ENCODE measurements at places on chromosomes 7 and 10.

- DNase-seq: no peak
Observed at GRCh38 chr7:150345012-150345411, 3.6 kb upstream of the RARRES2 start.

DNA sequence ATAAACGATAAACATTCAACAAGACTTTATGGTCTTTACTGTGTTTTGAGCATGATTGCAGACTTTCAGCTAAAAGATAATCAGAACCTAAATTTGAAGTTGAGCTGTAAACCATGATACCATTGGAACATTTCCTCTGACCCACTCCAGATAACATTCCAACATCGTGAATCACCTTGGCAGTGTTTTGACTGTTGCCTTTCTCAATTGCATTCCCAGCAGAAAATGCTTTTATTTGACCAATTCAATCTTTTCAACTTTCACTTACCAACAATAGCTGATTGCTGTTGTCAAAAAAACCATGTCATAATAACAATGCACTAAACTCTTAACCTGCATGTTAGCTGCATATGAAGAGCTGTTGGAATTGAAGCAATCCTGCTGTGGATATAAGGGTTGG, 165.5 kb downstream of the MDFIC start:
- DNase-seq: peak; percentile 29

GRCh38 chr7:80517282-80517747, 5.5 kb upstream of the GNAT3 start:
- DNase-seq: no peak

- no peak for DNase-seq
Observed at GRCh38 chr7:28407651-28408050, 4.7 kb upstream of the CREB5 start.

DNA sequence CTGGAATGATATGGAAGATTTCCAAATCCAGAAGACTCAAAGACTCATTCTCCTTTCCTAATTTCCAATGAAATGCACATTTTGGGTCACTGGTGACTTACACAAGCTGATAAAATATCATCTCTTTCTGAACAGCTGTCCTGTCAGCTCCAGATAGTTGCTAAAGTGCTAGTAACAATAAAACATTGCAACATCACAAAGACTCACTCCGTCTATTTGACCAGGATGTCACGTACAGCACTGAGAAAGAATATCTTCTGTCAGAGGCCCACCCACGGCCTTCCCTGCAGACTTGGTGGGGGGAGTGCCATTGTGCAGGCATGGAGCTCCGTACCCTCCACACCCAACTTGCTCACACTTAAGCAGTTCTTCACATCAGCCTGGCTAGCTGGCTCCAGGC, 78.9 kb upstream of the EGR2 start:
- DNase-seq: no peak

DNA sequence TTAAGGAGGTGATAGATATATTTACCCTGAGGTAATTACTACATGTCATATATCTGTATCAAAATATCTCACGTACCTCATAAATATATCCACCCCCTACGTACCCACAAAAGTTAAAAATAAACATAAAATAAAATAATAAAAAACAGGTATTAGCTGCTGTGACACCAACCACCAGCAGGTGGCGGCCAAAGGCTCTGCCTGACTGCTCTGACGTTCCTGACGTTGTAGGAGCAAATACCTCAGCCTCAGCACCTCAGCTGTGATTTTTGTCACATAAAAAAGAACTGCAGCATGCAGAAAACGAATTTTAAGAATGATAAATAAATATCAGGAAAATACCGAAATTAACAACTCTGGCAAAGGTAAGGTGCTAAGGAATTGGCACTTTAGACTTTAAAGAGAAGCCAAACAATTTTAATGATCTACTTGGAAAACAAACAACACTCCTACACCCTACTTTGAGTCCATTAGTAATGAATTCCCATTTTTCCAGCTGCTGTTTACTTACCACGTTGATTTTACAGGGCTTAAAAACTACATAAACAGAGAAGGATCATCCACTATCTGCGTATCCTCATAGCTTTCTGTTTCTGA, 125.4 kb upstream of the TARP start:
- DNase-seq: peak; percentile 71

- no peak for DNase-seq
Observed at GRCh38 chr7:68684246-68684839, 913.9 kb upstream of the AUTS2 start.

Measured in iPS-NIHi11 (cell line).